Naive thymus-derived CD4-positive, alpha-beta T cell (primary cell): ENCODE measurements at places on chromosomes 16 and 17. TPM values are rescaled to one million over a fixed set of nuclear protein-coding genes. Genes with fewer than 3 reads are reported as not detected.
A peak's percentile ranks its signal among the peaks of the same experiment; 100 is the strongest.

The GPS2 gene
- total RNA-seq = 107 TPM

The EPX gene
- not detected for total RNA-seq

The MAPT gene
- 1.1 TPM for total RNA-seq

The LCMT1 gene
- 36.8 TPM for total RNA-seq

The ITGB3 gene
- total RNA-seq = not detected

DNA sequence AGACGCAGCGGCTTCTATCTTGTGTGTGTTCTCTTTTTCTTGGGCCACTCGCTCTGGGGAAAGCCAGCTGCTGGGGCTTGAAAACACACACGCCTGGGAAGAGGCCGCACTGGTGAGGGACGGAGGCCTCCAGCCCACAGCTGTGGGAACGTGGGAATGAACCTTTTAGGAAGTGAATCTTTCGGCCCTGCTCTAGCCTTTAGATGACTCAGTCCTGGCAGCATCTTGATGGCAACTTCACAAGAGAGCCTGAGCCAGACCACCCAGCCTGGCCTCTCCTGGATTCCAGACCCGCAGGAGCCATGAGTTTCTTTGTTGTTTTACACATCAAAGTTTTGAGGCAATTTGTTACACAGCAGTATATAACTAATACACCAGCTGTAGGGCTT is 2.2 kb upstream of the PDPK1 start:
- DNase-seq = no peak

DNA sequence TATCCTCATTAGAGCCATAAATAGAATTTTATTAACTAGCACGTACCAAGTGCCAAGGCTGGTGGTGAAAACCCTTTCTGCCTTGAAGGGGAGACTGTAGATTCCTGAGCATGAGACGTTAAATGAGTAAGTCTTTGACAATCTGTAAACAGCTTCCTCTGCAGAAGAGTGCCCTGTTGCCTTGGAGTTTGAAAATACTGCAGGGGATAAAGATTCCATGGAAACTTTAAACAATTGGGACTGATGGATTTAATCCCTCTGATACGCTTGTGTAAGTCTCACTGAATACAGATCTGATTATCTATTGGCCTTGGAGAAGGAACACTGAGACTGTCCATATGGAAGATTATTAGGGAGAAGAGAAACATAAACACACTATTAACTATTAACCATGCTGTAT is 1053.4 kb upstream of the RBFOX1 start:
- DNase-seq = no peak

DNA sequence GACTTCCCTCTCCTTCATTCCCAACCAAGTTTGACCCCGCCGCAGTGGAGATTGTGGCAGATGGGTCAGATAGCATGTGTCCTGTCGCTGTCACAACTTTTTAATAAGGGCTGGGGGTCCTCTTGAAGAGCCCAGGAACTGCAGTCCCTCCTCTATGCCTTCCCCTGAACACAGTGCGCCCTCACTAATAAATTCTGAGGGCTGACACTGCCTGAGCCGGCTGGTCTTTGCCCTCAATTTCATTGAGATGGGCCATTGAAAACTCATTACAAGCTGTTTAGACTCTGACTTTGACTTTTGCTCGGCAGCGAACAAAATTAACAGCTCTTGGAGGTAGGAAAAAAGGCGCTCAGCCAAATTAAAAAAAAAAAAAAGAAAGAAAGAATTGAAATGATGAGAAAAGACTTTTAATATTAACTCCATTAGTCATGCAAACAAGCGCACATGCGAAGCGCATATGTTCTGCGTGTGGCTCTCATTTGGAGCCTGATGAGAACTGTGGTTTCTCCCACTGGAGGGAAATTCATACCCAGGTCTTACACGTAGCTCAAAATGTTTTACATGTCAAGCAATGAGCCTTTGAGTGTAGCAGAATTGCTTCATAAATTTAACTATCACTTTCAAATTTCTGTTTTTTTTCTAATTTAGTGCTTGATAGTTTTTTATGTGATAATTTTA is 704.7 kb downstream of the WWOX start:
- DNase-seq = no peak

- DNase-seq = no peak
Observed at GRCh38 chr16:62732092-62732491, 695.9 kb upstream of the CDH8 start.

- DNase-seq = no peak
Observed at GRCh38 chr16:17083628-17084027, 387.1 kb downstream of the XYLT1 start.

GRCh38 chr17:77444628-77444983 is 303.8 kb downstream of the SEC14L1 start:
- no peak for DNase-seq

DNA sequence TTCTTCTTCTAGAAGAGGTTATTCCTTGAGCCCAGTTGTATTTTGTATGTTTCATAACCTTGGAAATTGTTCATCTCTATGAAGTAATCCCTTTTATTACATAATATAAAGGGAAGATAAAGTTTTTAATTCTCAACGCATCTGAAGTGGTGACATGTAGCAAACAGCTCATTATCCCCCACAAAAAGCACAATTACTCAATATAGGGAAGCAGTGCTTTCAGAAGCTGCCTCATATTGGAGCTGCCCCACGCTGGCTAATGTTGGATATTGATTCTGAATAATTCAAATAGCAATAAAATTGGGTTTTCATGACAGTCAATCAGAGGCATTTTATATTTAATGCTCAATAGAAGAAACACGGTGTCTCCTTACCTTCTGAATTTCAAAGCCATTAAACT is 604.3 kb upstream of the RBFOX1 start:
- no peak for DNase-seq

- DNase-seq = no peak
Observed at GRCh38 chr16:75342308-75342811, 90.9 kb upstream of the BCAR1 start.

DNA sequence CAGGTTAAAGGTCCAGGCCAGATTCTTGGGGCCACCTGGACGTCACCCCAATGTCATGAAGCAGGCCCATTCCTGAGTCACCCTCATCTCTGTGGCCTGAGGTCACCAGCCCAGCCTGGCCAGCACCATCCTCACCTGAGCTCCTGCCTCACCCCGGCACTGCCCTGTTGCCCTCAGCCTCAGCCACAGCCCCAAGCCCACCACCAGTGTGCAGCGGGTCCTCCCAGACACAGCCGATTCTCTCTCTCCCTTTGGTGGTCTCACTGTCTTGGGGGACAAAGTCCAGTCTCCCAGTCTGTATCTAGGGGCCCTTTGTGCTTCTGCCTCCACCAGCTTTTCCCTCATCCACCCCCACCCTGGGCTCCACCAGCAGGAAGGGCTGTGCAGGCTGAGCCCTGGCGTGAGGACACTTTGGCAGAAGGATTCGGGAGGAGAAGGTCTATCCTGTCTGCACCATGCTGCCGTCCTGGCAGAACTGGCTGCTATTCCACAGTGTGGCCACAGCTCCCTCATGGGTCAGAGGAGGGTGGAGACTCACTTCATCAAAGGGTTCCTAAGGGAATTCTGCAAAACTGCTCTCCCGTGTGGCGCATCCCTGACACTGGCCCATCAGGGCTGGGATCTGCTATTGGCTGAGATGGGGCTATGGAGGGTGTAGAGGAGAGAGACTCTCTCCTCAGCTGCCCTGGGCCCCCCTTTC is 64.3 kb downstream of the PRMT7 start:
- DNase-seq = no peak

DNA sequence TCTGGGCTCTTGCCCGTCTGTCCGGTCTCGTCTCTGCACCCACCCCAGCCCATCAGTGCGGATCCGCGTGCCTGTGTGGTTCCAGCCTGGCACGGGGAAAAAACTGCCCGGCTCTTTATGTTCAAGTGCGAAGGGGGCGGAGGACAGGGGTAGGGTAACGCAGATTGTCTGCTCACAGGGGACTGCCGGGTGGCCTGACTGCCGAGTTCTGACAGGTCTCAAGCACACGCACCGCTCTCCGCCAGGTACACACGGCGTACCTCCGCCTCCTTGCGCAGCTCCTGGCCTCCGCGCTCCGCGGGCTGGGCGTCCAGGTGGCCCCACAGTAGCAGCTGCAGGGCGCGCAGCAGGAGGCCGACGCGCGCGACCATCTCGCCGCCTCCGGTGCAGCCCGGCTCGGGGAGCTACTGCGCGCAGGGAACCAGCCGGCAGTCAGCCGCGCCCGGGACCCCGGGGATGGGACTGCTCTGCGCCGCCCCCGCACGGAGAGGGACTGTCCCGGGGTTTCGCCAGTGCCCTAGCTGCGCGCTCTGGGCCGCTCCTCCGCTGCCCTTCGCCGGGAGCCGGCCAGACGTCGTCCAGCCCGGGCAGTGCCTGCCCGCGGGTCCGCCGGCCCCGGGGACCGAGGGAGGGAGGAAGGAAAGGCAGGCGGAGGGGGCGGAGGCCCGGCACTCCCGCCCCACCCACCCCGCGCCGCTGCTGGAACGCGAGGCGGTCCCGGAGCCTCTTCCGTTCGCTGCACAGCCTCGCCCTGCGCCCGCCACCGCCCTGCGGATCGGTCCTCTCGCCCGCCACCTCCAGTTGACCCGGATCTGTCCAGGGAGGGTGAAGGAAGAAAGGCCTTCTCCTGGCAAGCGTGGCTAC is at the start of gene MMP28:
TSS of gene MMP28 (minus strand) at position 635 of the 864 bp plus-strand sequence. CDS start at position 371, 264 bp downstream.
- DNase-seq = peak; percentile 48

- DNase-seq = no peak
Observed at GRCh38 chr17:81523402-81524038, 4.7 kb upstream of the FSCN2 start.

GRCh38 chr16:50351116-50351515 is 17.7 kb downstream of the BRD7 start:
- no peak for DNase-seq

DNA sequence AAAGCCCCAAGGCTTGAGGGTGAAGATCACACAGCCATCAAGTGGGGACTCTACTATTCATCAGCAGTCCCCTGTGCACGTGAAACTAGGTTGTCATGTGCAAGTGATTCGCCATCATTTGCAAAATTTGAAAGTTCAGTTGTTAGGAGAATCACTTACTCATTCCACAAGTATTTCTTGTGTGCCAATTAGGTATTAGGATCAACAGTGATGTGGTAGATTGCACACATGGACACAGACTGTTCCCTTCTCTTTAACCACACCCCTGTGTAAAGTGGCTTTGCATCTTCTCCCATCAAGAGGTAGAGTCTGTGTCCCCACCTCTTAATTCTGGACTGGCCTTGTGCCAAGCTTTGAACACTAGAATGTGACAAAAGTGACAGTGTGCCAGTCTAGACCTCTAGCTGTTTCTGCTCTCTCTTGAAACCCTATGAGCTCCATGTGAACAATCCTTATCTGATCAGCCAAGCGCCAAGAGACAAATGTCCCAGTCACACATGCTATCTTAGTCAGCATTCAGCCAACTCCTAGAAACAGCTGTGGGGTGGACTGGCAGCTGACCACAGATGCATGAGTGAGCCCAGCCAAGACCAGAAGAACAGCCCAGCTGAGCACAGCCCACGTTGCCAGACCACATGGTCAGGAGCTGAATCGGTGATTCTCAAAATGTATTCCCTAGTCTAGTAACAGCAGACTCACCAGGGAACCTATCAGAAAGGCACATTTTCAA is 31.5 kb upstream of the SHISA9 start:
- no peak for DNase-seq

DNA sequence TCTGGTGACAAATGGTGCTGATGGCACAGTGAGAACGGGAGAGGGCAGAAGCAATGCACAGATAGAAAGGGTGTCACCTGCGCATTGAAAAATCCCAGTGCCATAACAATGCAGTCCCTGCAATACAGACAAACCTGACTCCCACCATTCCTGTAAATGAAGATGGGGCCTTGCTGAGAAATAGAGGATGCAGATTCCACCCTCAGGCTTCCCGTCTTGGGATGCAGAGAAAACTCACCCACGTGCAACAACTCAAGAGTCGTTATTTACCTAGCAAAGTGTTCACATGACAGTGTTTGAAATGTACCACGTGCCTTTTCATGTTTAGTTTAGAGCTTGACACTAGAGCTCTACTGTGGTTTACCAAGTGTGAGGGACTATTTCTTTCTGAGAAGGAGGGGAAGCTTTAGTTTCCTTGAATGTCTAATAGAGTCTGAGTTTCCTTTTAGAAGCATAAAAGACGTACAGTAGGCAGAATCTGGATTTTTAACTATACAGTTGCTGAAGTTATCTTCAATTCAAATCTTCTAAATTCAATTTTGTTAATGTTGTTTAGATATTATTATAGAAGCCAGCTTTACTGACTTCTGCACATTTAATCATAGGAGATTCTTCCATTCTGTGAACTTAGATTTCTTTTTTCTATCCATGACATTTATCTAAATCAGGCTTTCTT is 35.6 kb downstream of the WWOX start:
- no peak for DNase-seq

DNA sequence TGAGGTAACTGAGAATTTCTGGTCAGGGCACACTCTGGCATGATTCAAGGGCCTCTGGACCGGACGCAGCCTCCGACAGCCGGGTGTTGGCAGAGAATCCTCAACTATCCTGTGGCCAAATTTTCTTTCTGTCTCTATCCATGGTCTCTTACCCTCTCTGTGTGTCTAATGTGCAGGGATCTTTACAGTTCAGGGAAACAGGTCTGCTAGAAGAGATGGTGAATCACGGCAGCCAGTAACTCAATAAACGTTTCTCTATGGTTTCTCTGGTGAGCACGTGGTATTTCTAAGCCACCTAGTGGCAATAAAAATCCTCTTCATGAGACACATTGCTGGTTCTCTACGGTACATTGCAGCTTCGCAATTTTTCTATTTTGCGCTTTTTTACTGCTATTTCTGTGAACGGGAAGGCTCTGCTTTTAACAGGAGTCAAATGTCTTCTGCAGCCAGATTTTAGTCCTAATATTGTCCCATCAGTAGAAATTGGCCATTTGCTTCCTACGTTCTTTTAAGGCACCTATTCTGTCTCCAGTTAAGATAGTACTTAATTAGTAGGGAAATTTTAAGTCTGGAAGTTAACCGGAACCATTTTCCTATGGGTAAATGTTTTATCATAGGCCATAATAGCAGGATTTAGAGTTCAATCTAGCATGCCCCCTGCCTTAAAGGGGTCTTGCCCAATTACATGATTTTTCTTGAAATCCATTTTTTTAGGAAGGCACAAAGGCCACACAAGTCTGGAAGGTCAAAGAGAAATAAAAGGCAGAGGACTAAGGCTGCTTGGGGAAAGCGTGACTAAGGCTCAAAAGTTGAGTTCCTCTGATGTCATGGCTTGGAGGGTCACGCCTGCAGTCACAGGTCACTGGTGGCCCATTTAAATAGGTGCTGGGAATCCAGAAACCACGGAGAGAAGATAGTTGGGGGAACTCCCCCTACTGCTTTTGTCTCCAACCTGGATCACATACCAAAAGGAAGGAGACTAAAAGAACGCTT is 31.5 kb downstream of the QPRT start:
- DNase-seq = peak; percentile 68

DNA sequence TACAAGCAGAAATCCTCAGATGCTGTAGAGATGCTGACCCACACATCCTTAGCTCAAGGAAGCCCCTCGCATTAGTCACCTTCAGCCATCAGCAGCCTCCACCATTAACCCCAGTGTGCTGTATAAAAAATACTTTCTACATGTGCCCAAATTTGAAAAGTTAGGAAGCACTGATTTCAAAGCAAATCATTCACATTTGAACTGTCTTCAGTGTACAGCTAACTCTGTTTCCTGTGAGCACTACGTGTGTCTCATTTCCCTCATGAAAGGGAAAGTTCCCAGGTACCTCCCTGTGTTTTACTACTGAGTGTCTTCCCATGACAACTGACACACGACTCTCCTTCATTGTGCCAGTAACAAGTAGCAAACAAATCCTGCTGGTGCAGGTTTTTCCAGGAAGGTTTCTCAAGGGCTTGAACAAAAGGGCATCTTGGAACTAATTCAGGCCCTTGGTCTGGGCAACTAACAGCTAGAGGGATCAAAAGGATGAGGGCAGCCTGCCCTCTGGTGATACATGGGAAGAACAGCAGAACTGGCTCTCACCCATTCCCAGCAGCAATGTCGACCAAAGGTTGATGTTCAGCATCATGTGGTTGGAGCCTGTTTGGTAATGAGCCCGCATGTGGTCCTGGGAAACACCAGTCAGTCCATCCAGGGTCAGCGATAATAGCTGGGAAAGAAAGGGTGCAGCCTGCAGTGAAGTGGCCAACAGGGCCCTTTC is 4.0 kb downstream of the SLC35B1 start:
- no peak for DNase-seq
